ENCODE measurements at places on chromosomes 7 and 10.

GRCh38 chr7:47027695-47028240, 554.1 kb downstream of the TNS3 start:
- DNase-seq, result no peak

- no peak for DNase-seq
Measured at GRCh38 chr10:104406715-104407650, 53.4 kb downstream of the CFAP58 start.

DNA sequence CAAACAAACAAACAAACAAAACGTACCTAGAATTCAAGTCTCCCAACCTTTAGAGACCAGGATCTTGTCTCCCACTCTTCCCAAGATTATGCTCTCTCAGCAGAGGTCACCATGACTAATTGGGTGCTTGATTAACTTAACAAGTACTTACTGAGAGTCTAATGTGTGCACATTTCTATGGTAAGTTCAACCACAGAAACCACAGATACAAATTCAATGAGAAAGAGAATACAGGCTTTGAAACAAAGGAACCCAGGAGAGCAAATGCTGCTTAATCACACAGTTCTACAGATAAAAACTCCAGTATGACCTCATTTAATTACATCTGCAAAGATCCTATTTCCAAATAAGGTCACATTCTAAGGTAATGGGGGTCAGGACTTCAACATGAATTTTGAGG, 142.8 kb downstream of the DNAJC1 start:
- no peak for DNase-seq

DNA sequence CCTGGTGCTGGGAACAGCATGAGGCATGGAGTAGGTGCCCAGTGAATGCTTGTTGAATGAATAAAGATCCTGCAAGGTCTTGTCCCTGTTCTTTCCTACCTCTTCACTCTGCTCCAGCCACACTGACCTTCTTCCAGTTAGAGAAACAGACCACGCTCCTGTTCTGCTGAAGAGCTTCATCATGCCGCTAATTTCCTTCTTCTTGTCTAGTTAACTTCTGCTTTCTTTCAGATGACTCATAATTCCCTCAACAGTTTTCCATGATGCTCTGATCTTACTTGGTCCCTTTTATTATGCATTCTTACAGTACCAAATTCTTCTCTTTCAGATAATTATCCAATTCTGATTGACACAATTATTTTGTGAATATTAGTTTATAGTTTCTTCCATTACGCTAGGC, 59.5 kb upstream of the C1QL3 start:
- DNase-seq, result no peak

- DNase-seq, result no peak
Measured at GRCh38 chr7:96136600-96137239, 185.2 kb downstream of the SLC25A13 start.
